CD4-positive, alpha-beta T cell treated with Interleukin-1 beta for 1 hour (primary cell): ENCODE measurements at places on chromosomes 13 and 19.

DNA sequence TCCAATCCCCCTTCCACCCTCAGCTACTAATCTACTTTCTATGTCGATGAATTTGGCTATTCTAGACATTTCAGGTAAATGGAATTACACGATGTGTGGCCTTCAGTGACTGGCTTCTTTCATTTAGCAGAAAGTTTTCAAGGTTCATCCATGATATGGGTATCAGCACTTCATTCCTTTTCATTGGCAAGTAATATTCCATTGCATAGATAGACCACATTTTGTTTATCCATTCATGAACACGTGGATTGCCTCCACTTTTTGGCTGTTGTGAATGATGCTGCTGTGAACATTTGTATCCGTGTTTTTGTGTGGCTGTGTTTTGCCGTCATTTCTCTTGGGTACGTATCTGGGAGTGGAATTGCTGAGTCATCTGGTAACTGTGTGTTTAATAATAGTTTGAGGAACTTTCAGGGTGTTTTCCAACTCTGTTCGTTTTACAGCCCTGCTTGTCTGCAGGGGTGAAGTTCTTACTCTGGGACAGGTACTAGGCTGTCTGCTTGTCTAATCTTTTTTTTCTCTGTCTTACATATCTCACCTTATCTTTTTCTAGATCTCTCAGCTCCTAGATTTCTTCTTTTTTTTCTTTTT lies 32.5 kb downstream of the MARK4 start:
- no peak for DNase-seq

DNA sequence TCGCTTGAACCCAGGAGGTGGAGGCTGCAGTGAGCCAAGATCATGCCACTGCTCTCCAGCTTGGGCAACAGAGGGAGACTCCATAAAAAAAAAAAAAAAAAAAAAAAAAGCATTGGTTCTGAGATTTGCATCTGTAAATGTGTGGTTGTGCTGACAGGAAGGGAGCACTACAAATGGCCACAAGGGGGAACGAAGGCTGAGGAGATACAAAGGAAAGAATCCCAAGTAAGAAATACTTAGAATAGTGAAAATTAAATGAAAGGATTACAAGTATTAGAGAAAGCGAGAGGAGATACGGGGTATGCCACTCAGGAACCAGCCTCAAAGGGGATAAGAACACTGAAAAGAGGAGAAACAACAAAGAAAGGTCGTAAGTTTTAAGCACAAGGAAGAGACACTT lies 284.9 kb downstream of the KLF12 start:
- peak; percentile 33 for DNase-seq

DNA sequence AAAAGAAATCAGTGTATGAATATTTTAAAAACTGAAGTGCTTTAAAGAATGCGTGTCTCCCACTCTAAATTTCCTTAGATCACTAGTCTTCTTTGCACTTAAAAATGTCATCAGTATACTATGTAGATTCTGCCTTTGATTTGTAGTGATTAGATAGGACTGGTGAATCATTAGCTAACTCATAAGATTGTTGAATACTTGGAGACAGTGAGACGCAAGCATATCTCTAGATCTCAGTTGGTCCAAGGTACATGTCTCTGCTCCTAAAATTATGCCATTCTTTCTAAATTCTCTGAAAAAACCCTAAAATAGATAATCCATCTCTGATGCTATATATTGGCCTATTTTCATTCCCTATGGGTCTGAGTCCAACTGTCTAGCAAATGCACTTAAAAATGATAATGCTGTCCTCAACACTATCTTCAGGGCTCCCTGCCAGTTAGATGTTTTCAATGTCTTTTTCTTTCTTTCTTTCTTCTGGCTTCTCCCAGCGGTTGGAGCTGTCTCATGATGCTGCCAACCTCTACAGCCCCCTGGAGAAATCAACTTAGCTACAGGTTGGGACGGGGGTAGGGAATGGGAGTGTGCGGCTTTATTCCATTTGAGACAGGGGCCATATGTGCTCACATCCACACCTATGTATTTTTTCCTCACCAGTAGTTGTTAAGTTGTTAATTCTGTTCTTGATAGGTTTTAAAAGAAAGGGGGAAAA lies 301.0 kb downstream of the NDFIP2 start:
- DNase-seq, result no peak

GRCh38 chr19:49489601-49490167 lies 2.3 kb downstream of the RPL13A start:
- peak; percentile 37 for DNase-seq

GRCh38 chr13:36919833-36920615 lies at the start of gene SMAD9:
Gene SMAD9, minus strand, starts transcription at chr13:36920238. Its CDS starts 40,549 bp downstream, at chr13:36879689.
- no peak for DNase-seq

DNA sequence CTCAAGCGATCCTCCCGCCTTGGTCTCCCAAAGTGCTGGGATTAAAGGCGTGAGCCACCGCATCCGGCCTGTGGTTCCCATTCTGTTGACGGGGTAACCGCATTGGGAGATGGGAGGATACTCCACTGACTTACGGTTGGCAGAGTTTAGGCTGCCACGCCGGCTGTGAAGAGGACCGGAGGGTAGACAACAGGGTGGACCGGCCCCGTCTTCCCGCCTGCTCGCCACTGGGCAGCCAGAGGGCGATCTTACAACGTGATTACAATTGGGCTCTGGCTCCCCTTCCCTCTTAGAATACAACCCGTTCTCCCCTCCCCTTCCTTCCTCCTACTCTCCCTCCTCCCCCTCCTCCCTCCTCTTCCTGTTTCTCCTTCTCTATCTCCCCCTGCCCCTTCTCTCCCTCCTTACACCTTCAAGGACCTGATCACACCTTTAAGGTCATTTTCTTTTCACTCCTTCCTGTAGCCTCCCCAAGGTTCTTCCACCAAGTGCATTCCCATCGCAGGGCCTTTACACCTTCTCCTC lies 957 bp upstream of the CCDC194 start:
- DNase-seq, result peak; percentile 73

DNA sequence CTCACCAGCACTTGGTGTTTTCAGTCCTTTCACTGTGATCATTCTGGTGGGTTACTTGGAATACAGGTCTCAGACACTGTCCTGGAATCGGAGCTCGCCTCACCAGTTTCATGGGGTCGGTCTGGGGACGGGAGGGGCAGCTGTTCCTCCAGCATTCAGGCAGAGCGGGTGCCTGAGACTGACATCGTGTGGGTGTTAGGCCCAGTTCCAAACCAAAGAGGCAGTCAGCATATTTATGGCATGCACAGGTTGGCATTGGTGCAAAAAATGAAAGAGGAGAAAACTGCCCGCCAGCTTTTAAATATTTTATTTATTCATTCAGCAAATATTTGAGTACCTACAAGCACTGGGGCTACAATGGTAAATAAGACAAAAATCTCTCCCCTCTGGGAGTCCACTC lies 20.1 kb downstream of the PLEKHF1 start:
- no peak for DNase-seq

GRCh38 chr19:17933414-17934129 lies 757 bp downstream of the CCDC124 start:
- no peak for DNase-seq

GRCh38 chr19:3065675-3066357 lies 3.5 kb upstream of the TLE5 start:
- DNase-seq, result no peak

DNA sequence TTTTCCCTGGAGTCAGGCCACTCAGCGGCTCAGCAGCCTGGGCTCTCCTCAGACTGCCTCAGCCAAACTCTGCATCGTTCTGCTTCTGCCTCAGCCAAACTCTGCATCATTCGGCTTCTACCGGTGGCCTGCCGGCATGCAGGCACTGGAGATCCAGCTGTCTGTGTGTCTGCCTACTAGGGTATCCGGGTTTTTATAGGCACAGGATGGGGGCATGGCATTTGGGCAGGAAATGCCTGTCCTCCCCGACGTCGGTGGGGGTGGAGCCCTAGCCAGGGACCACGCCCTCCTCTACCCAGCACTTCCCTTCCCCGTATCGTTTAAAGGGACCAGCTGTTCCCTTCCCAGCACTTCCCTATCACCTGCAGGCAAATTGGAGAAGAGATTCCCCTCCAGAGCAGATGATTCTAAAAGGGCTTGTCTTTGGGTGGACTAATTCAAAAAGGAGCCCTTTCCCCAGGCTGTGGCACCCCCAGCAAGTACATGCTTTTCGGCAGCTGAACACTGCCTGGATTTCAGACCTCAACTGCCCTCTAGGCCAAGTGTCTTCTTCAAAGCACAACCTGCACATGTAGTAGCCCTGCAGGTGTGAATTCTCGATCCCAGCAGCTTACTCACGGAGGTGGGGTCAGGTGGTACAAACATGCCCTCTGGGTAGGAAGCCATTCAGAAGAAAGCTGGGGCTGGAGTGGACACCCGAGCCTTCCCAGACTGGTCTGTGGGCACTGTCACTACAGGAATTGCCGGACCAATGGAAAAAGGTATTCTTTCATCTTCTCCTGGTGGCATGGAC lies 25.4 kb upstream of the GPR12 start:
- DNase-seq, result peak; percentile 80

- DNase-seq, result no peak
Observed at GRCh38 chr13:64675255-64675892, 2554.8 kb downstream of the PCDH9 start.

- DNase-seq, result no peak
Observed at GRCh38 chr19:33998302-33998701, 174.0 kb upstream of the LSM14A start.

GRCh38 chr13:101417043-101417406 lies 717 bp upstream of the NALCN start:
- no peak for DNase-seq

- no peak for DNase-seq
Observed at GRCh38 chr19:2484178-2484937, 8.4 kb downstream of the GADD45B start.

DNA sequence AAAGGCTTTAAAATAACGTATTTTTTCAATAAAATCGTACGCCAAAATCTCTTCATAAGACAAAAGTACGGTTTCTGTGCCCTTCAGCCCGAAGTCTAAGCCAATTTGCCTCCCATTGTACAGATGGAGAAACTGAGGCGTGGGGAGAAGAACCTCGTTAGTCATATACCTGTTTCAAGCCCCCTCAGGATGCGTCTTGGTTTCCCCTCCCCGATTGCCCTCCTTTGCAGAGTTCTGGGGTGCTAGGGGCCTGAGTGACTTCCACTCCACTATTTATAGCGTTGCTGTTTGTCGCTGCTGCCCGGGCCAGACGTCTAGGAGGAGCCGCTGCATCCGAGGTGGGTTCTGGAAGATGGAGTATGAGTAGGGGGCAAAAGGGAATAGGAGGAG lies 2.3 kb upstream of the LTBP4 start:
- DNase-seq, result no peak

GRCh38 chr19:18839465-18840287 lies 7.9 kb downstream of the UPF1 start:
- DNase-seq, result no peak

GRCh38 chr19:47363758-47364531 lies 14.8 kb downstream of the DHX34 start:
- DNase-seq, result no peak

- DNase-seq, result no peak
Observed at GRCh38 chr13:65028101-65028500, 2202.0 kb downstream of the PCDH9 start.

GRCh38 chr13:77034881-77035280 lies 7.9 kb upstream of the FBXL3 start:
- DNase-seq, result no peak

DNA sequence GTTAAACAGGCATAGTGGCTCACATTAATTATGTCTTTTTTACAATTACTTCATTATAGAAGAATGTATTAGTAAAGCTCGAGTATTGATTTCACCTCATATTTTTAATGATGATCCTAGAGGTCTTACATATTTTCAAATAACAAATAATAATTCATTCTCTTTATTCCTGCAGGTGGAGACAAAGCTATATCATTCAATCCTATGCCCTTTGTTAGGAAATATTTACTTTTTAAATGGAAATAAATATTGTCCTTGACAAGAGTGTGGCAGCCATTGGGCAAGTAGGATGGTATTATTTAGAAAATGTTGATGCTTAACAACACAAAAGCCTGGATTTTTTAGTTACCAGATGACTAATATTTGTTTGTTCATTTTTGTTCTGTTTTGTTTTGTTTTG lies 127.6 kb downstream of the COG6 start:
- no peak for DNase-seq

GRCh38 chr19:20365146-20365545 lies 198.1 kb downstream of the ZNF486 start:
- no peak for DNase-seq

GRCh38 chr13:110394371-110394841 lies 87.3 kb downstream of the COL4A2 start:
- DNase-seq, result no peak

DNA sequence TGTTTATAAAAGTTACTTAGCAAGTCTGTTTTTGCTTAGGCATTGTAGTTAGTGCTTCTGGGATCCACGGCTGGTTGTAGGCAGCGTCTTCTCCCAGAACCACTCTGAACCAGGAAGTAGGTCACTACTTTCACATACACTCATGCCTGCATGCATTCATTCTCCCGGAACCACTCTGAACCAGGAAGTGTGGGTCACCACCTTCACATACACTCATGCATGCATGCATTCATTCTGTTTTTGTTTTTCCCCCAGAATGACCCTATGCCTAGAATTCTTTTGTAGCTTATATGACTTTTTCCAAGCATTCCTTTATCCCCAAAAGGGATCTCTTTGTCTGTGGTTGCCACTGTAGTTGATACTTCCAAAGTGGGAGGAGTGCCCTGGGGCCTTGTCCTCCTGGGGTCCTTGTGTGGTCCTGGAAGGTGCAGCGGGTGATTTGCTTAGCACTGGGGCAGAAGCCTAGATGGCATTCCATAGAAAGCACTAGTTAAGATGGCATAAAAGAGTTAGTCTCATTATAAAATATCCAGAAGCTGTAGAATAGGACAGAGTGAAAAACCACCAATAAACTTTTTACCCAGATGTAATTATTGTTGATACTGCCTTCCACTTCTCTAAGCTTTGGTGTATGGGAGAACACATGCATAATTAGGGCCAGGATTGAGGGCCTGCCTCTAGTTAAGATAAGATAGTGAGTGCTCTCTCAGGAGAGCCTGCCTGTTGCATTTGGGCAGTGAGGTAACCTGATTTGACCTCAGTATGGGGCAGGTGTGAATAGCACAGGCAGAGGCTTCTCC lies 68.6 kb upstream of the TEX29 start:
- DNase-seq, result no peak

DNA sequence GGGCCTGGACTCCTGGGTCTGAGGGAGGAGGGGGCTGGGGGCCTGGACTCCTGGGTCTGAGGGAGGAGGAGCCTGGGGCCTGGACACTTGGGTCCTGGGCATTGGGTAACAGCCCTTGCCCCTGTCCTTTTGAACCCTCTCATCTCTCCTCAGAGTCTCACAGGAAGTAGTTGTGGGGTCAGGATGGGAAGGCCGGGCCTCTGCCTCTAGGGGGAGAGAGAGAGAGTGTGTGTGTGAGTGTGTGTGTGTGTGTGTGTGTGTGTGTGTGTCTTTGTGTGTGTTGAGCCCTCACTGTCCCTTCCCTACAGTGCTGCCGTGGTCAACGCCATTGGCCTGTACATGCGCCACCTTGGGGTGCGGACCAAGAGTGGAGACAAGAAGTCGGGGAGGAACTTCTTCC lies 10.9 kb downstream of the ARHGEF1 start:
- DNase-seq, result no peak
